Left renal pelvis (tissue), 4 donors: ENCODE measurements at places on chromosomes 12 and 14.

GRCh38 chr12:71935594-71935993, 3.1 kb upstream of the TPH2 start:
- no peak for DNase-seq

DNA sequence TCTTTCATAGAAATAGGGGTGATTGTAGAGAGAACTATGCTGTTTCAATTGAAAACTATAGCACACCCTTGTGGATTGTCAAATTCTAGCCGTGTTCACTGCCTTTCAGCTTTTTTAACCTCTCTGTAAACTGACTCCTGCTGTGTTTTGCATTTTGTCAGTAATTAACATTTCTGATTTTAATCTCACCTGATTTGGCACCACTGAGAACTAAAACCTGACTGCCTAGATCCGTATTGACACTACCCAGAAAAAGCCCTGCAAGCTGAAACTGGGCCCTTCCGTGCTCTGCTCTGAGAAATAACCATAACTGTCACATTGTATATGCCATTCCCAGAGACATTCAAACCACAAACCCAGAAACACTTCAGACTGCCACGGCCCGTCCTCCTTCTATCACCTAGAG, 26.6 kb upstream of the ETV6 start:
- DNase-seq: no peak

DNA sequence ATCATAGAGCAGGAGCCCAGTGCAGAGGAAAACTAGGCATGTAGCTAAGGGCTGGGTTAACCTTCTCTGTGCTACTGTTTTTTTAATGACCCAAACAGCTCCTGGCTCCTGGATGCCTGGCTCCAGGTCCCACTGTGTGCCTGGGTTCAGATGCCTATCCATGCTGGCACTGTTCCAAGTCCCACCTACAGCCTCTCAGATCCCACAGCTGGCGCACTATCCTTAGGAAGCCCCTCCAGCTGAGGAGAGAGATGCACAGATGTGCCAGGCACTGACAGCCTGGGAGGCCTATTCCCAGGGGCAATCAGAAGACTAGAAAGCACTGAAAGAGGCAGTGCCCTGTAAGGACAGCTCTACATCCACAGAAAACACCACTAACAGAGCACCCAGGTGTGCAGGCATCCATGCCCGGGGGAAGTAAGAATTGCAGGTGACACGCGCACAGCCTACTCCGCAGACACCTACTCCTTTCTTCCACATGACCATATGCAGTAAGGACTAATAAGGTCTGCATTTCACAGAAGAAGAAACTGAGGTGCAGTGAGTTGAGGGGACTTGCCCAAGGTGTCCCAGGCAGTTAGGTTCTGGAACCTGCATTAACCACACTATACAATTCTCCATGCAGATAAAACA, 51.2 kb downstream of the PITPNM2 start:
- no peak for DNase-seq

- no peak for DNase-seq
Measured at GRCh38 chr14:103227094-103227768, 104.0 kb downstream of the TNFAIP2 start.

DNA sequence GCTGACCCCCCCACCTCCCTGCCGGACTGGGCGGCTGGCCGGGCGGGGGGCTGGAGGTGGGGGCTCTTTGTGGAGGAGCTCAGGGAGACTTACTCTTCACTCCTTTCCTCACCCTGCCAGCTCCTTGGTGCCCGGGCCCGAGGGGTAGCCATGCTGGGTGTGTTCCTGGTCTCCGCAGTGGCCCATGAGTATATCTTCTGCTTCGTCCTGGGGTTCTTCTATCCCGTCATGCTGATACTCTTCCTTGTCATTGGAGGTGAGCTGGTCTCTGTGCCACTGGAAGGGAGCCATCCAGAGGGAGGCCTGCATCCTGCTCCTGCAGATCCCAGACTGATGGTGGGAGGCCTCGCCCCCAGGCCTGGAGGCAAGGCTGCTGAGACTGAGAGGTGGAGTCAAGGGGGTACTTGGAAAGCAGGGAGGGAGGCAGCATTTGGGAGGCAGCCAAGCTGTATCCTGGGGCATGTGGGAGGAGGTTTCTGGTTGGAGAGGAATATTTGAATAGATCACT, 19.7 kb downstream of the SOAT2 start:
- DNase-seq: no peak
